Stimulated activated naive CD8-positive, alpha-beta T cell treated with anti-CD3 and anti-CD28 coated beads, Interleukin-15, Interleukin-2, amounts not matched to agents 100 U/mL and 50 U/mL, for 24 hours (primary cell): ENCODE measurements at places on chromosomes 1 and 21.

DNA sequence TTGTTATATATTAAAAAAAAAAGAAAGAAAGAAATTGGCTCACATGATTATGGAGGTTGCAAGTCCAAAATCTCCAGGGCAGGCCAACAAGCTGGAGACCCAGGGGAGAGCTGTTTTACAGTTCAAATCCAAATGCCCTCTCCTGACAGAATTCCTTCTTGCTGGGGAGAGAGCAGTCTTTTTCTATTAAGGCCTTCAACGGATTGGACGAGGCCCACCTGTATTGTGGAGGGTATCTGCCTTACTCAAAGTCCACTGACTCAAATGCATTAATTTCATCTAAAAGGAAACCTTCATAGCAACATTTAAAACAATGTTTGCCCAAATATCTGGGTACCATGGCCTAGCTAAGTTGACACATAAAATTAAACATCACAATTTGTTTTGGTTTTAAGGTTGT is 56.9 kb upstream of the TRIM67 start:
- no peak for DNase-seq

- no peak for DNase-seq
These were observed 14.5 kb downstream of the TBX15 start for GRCh38 chr1:118973531-118974137.

DNA sequence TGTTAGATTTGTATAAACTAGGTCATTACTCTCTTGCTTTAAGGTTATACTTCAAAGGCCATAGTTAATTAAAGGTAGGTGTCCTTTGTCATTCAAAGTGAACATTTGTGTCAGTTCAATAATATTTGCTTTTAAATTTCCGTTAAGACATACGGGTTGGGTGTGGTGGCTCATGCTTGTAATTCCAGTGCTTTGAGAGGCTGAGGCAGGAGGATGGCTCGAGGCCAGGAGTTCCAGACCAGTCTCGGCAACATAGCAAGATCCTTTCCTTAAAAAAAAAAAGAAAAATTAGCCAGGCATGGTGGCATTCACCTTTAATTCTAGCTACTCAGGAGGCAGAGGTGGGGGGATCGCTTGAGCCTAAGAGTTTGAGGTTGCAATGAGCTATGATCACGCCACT is 80.4 kb downstream of the KIF26B start:
- DNase-seq, result no peak

- DNase-seq, result no peak
These were observed 3.0 kb upstream of the RIT1 start for GRCh38 chr1:155913969-155914757.

DNA sequence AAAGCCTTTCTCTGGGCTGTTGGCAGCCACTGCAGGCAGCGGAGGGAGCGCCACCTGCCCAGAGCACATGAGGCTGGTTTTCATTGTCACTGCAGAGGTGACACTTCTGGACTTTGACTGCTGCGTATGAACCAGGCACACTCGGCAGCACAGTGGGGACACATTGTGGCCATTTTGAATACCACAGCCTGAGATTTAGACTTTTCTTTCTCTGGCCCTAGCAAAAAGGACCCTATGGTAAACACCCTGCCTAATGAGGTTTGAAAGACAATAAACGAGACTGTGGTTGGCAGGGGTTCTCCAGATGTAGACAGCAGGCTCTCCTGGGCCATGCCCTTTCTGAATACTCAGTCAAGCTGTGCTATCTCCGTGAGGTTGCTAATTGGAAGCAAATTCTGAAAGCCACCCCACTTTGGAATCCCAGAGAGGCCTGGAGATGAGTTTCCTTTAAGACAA is 12.0 kb upstream of the KCNE2 start:
- peak; percentile 11 for DNase-seq

DNA sequence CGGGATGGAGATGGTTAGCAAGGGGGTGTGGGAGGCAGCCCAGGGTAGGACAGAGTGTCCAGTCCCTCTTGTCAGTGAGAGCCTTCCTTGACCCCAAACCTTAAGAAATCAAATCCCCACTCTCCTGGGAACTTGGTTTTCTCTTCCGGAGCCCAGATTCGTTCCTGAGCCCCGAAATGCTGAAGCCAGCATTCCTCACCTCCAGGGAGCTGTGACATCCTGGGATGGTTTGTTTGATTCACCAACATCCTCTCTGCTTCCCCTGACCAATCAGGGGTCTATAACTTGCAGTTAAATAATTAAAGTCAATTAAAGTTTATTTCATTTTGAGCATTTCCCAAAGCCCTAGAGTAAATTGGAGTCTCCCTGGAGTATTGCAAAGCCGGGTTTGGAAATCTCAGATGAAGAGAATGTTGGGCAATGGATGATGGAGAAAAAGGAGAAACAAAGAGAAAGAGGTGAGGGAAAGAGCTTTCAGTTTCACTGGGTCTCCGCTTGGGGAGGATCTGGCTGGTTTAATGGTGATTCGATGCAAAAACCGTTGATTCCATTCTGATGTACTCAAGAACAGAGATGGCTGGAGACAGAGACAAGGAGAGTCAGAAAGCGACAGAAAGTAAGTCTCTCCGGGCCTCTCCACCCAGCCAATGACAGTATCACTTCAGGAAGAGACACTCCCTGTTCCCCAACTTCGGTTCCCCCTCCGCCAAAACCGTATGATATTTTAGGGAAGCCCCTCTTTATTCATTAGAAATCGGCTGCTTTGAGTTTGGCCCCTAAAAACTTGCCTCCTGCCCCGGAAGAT is 12.8 kb upstream of the ALX3 start:
- no peak for DNase-seq

- DNase-seq, result no peak
These were observed 98.0 kb downstream of the ETS2 start for GRCh38 chr21:38903690-38904139.

GRCh38 chr1:219124163-219124562 is 49.5 kb upstream of the LYPLAL1 start:
- DNase-seq, result no peak

DNA sequence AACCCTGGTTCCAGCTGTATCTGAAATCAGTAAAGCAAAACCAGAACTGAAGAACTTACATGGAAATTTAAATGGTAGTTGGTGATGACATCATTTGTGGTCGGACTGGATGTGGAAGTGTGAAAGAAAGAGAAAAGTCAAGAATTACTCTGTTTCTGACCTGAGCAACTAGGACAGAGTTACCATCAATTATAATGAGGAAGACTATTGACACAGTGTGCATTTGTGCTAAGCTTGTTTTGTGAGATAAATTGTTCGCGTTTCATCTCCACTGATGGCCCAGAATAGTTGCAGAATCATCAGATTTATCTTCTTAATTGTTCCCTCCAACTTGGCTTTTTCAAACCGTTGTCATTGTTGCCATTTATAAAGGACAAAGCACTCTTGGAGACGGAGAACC is 410.6 kb upstream of the DEPDC1 start:
- no peak for DNase-seq

- no peak for DNase-seq
These were observed 61.8 kb downstream of the HIVEP3 start for GRCh38 chr1:41856944-41857285.

- peak; percentile 54 for DNase-seq
These were observed 10.2 kb downstream of the JAK1 start for GRCh38 chr1:64956010-64956640.

- no peak for DNase-seq
These were observed 11.2 kb upstream of the ADAMTSL4 start for GRCh38 chr1:150537732-150538684.

DNA sequence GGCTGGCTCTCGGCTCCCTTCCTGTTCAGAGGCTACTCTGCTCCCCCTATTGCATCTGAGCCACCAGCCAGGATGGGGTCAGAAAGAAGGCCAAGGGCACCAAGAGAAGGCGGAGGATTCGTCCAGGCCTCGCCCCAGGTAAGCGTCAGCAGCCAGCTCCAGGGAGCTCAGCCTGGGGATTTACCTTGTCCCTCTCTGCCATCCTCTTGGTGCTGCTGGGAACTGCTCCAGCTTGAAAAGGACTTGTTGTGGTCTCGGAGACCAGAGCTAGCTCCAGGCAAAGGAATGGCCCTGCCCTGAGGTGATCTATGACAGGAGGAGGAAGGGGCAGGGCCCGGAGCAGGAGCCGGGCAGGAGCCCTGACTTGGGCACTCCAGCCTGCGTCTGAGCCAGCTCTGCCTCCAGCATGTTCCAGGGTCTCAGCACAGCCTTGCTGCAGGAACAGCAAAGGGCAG is 113.7 kb upstream of the IFFO2 start:
- no peak for DNase-seq

DNA sequence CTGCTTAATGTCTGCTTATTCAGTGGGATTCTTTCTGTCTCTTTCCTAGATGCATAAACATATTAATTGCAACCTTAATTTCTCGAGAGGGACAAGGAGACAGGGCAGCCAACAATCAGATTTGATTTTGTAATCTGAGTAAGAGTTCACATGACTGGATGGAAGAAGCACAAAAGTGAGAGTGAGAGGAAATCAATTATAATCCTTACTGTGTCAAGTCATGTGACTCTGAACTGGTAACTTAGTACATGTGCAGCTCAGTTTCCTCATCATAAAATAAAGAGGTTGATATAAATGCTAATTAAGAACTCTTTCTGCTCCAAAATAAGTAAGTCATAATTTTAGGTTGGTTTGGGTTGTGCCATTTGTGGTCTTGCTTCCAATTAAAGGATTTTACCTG is 439.5 kb downstream of the AMY1C start:
- DNase-seq, result no peak

- no peak for DNase-seq
These were observed 3.7 kb downstream of the CEP350 start for GRCh38 chr1:179958359-179958758.

GRCh38 chr1:88697503-88697902 is 13.4 kb downstream of the PKN2 start:
- no peak for DNase-seq

GRCh38 chr1:84691122-84691783 is 992 bp upstream of the SSX2IP start:
- peak; percentile 22 for DNase-seq

DNA sequence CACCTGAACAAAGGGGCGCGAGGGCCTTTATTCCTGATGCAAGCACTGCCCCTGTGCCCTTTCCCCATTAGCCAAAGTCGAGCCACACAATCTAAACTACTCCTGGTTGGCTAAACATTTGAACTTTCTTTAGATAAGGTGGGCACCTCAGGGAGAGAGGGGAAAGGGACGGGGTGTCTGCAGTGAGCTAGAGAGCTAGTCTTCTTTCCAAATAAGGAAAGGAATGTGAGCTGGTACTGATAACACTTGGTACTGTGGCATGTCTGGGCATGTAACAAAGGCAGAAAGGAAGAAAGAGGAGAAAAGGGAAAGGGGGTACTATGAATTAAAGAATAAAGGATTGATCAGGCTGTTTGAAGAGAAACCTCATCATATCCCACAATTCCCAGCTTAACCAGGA is 62.8 kb downstream of the OVGP1 start:
- DNase-seq, result no peak

DNA sequence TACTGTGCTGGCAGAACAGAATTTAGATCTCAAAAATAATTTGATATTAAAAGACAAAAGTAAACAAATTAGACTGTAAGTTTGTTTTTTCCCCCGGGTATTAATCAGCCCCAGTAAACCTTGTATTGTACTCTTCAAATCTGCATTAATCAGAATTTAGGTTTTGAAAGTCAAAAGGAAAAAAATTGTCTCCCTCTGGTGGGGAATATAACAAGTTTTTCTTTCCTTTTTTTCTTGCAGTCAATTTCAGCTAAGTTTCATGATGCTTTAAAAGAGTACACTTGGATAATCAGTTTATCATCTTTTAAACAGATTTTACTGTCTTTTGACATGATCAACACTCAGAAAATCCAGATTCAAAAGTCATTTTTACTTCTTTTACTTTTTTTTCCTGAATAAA is 134.5 kb upstream of the PKN2 start:
- no peak for DNase-seq

- DNase-seq, result peak; percentile 45
These were observed 23.2 kb upstream of the QSOX1 start for GRCh38 chr1:180131510-180131909.

DNA sequence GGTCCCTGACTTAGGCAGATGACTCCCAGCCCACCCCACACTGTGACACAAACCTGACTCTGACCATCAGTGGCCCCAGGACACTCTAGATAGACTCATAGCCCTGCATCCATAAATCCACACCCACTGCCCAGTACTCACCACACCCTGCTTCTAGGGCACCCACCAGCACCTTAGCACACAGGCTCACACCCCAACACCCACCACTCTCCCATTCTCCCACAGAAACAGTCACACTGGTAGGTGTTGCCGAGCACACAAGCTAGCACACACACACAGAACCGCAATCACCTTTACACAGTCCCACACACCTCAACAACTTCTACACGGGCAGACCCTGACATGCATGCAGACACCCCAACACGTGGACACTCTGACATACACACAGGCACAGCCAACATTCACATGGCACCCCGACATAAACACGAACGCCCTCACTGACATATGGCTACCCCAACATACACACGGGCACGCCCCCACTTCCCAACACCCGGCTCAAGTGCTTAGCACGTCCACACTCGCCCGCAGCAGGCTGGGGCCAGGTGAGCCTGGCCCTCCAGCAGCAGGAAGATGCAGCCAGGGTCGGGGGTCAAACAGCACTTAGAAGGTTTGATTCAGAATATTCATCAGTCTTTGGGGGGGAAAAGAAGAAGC is 105.5 kb upstream of the TARDBP start:
- DNase-seq, result no peak

GRCh38 chr1:176934370-176934769 is 230.1 kb downstream of the ASTN1 start:
- DNase-seq, result no peak

- DNase-seq, result no peak
These were observed 56.5 kb downstream of the SDC3 start for GRCh38 chr1:30852026-30852425.

- no peak for DNase-seq
These were observed 40.5 kb downstream of the ASH1L start for GRCh38 chr1:155522069-155522468.

DNA sequence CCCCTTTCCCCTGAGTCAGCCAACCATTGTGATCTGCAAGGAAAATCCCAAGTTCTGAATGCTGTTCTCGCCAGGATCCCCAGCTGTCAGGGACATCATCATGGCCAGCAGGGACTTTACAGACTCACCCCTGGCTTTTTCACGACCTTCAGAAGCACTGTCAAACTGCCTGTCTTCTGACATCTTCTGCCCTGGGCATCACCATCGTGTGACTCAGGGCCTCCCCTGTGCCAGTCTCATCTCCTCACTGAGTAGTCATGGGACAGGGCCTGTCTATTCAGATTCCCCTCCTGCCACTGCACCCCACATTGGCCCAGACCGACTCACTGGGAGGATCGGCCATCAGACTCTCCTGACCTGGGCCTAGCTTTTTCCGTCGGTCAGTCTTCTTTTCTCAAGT is 72.5 kb upstream of the VAMP3 start:
- DNase-seq, result no peak

GRCh38 chr1:228851618-228852017 is 116.3 kb downstream of the RHOU start:
- DNase-seq, result no peak

DNA sequence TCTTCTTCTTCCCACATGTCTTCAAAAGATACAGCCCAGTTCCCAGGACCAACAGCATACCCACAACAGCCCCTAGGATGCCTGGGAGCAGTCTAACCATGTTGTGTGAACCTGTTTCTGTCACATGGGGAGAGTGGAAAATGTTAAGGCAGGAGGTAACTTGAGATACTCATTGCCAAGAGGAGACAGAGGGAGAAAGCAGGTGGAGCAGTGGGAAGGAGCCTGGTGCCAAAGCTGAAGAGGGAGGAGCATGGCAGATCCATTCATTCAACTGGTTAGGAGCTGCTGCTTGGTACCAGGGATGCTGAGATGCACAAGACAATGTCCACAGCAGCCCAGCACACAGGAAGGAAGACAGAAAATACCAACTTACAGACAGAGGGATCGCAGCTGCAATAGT is 149.8 kb upstream of the ETV3 start:
- no peak for DNase-seq
